ENCODE measurements at places on chromosomes 7 and 10.

- peak; percentile 57 for DNase-seq
Measured at GRCh38 chr7:24290004-24290641, 6.1 kb downstream of the NPY start.

GRCh38 chr7:149006345-149006725 is 22.0 kb downstream of the PDIA4 start:
- no peak for DNase-seq

- DNase-seq: peak; percentile 15
Measured at GRCh38 chr10:96138102-96138501, 8.0 kb downstream of the ZNF518A start.

GRCh38 chr10:28508304-28508925 is 24.5 kb upstream of the WAC start:
- no peak for DNase-seq

DNA sequence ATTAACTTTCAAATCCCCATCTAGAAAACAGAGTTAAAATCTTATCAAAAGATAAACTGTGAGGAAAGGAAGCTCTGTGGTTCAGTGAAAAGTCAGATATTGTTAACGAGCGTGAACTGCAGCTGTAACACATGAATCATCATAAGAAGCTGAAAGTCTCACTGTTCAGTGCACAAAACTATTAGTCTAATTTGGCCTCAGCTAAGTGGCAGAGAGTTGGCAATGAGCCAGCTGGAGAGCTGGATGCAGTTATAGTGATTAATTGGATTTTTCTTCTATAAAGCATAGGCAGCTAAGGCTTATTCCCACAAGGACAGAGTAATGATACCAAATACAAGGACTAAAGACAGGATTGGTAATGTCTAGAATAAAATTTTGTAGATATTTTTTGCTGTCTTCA is 101.1 kb upstream of the ABCB5 start:
- peak; percentile 73 for DNase-seq

- DNase-seq: no peak
Measured at GRCh38 chr7:43205171-43205795, 92.8 kb downstream of the HECW1 start.

DNA sequence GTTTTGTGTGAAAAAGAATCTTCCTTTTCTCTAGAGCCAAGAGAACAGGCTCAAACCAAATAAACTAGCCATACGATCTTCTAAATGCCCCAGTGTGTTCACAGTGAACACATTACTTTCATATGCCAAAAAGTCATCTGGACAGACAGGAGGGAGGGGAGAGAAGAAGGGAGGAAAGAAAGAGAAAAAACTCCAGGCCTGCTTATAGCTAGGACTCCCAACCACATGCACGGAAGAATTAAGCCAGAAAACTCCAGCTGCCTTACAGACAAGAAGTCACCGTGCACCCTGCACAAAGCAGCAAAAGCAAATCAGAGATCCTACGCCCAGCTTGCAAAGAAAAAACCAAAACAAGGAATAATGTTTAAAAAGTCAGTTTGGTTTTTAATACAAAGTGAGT is 34.3 kb downstream of the SNX8 start:
- no peak for DNase-seq

GRCh38 chr7:5215313-5215712 is 25.3 kb downstream of the WIPI2 start:
- no peak for DNase-seq

DNA sequence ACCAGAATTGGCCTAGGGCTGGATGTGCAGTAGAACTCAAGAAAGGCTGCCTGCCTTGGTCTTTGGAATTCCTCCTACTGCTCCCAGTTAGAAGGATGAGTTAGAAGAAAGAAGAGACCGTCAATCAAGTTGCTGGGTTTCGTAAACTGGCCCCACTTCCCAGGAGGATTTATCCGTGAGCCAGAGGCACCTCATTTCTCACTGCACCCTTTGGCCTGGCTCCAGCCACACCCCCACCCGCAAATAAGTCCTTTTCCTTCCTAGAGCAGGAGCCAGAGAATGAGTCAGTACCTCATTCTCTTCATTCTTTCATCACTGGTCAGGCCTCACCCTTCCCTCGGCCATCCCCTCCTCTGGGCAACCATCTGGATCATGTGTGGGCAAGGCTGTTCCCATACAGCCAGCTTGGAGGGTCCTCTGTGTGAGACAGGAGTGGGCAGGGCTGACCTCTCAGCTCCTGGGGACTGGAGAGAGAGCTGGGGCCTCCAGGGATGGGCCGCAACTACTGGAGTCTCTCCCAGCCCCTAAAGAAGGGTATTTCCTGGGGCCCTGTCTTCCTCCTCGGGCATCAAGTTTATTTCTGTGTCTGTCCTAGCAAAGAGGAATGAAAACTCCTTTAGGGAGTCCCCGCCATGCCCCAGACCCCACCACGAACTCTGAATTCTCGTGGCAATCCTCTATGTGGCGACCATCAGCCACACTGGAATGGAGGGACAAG is 87.2 kb upstream of the DUSP5 start:
- DNase-seq: peak; percentile 98

- DNase-seq: no peak
Measured at GRCh38 chr7:73812996-73813395, 17.8 kb upstream of the CLDN4 start.

DNA sequence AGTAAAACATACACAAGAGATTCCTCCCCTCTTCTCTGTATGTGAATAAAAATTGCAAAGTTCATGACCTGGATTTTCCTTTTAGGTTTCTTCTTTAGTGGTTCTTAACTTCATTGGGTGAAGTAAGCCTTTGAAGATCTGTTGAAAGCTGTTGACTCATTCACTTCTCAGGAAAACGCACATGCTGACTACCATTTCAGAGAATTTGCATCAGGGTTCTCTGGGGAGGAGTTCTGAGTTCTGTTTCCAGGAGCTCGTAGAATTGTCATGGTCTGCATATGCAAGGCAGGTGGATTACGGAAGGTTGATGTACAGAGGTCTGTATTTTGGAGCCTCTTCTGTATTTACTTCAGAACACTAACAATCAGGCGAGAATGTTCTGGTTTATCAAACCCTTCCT is 962 bp upstream of the SLC26A4 start:
- peak; percentile 70 for DNase-seq

Data from LHCN-M2 (cell line).